Activated naive CD8-positive, alpha-beta T cell treated with anti-CD3 and anti-CD28 coated beads, Interleukin-2, amount 50 U/mL, for 16 hours (primary cell): ENCODE measurements at places on chromosomes 11 and 22.

DNA sequence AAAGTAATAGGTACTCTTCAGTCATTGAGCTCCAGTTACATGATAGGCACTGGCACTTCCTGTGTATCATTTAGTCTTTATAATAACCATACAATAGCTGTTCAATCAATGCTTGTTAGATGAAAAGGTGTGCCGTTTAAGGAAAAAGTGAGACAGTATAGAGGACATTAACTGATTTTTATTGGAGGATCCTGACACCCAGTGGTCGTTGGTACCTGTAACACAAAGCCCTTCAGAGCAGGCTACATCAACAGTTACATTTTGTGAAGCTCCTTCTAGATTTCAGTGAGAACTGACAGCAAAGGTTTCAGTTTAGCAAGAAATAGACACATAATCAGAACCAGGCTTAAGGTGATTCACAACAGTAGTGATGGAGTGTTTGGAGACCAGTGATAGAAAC, 44.2 kb downstream of the CCDC81 start:
- DNase-seq = no peak

GRCh38 chr22:46078241-46079092, 71.9 kb upstream of the PPARA start:
- DNase-seq = no peak

GRCh38 chr11:57248780-57249383, 11.8 kb upstream of the APLNR start:
- DNase-seq = no peak

DNA sequence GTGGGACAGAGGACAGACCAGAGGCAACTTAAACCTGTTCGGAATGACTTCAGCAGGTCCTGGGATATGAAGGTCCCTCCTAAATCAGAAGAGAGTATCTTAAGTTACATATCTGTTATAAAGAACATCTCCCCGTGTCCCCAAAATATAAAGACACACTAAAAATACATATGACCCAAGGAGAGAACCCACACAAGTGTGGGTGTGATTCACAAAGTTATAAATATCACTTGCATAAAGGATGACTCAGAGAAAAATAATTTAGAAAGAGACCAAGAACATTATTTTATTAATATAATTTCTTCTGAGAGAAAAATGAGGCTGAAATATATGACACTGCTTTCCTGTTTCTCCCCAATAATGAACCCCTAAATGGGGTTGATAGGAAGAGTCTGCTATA, 14.2 kb downstream of the OR5B21 start:
- DNase-seq = no peak

DNA sequence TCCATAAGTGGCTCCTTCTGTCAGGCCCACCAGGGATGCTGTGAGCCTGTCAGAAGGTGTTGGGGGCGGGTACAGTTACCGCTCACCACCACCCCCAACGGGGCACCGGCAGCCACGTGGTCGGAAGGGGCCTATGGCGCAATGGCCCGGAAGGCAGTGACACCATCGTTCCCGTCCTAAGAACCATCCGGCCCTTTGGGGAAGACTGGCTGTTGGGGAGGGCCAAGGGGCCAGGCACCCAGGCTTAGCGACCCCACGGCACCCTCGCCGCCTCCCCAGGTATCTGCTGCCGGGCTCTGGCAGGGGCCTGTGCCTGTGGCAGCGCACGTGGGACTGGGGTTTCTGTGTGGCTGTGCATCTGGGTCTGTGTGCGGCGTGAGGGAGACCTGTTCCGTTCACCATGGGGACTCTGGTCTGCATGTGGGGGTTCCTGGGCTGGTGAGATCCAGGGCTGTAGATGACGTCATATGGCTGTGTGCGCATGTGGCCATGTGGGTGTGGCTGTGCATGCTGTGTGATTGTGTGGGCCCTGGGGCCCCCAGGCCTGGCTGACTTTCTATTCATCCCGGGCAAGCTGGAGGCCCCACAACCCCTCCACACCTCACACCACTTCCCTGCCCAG, 717 bp downstream of the OSM start:
- DNase-seq = peak; percentile 77

- no peak for DNase-seq
These were observed 13.6 kb downstream of the PNPLA5 start for GRCh38 chr22:43878079-43878795.

DNA sequence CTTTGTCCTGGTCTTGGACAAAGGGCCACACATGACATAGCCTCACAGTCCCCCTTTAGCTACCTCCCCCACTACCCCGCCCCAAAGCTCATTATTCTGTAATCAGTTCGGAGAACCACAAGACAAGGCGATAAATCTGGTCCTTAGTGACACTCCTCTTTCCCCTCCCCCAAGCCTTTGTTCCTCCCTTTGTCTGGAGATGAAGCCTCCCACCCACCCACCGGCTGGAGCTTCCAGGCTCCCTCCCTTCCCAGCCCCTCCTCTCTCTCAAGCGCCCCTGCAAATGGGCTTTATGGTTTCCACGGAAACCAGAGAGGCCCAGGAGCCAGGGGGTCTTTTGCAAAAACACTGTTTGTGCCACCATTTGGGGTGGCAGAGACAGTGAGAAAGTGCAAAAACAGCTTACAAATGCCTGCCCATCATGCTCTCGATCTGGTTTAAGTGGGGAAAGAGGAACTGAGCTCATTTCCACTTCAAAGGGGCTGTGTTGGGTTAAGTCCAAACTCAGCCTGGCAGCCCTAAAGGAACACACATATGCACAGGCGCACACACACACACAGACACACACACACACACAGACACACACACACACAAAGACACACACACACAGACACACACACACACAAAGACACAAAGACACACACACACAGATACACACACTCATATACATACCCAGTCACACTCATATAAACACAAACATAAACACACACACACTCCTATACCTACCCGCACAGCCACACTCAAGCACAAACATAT, 23.5 kb downstream of the APLNR start:
- no peak for DNase-seq

- no peak for DNase-seq
These were observed 6.1 kb downstream of the PRR14L start for GRCh38 chr22:31743871-31744270.

DNA sequence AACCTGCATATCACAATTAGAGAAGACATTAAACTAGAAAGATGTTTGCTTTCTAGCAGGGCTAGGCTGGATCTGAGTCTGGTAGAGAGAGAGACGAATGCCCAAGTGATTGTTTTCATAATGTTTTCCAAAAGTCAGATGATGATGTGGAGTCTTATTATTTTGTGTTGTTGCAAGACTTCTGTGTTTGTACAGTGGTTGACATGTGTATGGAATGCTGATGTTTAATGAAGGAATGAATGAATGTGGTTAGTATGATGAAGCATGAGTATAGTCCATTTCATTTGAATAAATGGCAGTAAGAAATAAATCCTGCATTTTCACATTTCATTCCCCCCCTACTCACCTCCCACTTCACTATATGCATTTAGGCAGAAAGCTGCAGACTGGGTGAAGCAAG, 69.6 kb downstream of the PPP2R1B start:
- no peak for DNase-seq

DNA sequence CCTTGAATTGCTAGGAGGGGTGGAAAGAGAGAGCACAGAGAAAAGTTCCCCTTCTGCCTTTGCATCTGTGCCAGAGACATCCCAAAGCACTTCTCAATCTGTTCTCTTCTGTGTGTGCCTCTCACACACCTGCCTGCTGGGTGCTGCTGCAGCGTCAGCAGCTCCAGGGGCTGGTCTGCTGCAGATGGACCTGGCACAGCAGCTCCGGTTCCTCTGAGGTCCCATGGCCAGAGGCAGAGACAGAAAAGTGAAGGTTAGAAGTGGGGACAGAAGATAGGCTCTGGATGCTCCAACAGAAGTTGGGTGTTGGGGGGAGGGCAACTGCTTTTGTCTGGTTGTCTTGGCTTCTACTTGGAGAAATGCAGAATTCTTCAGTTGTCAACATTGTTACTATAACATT, 48.9 kb upstream of the KIRREL3 start:
- no peak for DNase-seq

- peak; percentile 18 for DNase-seq
These were observed 89.9 kb upstream of the APOA1 start for GRCh38 chr11:116927163-116927974.

- DNase-seq = no peak
These were observed 100.8 kb upstream of the SYT13 start for GRCh38 chr11:45386972-45387371.

GRCh38 chr22:19869497-19870152, 15.0 kb upstream of the GNB1L start:
- DNase-seq = no peak

DNA sequence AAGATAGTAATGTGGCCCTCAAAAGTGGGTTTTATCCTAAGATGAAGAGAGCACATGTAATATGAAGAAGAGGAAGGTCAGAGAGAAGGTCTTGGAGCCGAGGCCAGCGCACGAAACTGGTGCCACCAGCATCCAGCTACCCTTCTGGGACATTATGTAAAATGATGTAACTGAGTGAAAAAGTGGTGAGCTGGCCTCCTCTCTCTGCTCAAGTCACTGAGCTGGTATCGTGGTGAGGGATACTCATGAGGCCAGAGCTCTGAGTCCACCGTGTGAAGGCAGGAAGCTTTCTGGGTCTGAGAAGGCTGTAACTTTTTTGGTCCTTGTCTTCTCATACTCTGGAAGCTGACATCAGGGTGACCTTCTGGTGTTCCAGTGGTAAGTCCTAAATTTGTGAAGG, 25.1 kb downstream of the RNF185 start:
- DNase-seq = no peak

GRCh38 chr11:27120211-27120610, 79.6 kb downstream of the BBOX1 start:
- DNase-seq = no peak

- DNase-seq = no peak
These were observed 89.7 kb upstream of the CARD18 start for GRCh38 chr11:105229257-105229656.

DNA sequence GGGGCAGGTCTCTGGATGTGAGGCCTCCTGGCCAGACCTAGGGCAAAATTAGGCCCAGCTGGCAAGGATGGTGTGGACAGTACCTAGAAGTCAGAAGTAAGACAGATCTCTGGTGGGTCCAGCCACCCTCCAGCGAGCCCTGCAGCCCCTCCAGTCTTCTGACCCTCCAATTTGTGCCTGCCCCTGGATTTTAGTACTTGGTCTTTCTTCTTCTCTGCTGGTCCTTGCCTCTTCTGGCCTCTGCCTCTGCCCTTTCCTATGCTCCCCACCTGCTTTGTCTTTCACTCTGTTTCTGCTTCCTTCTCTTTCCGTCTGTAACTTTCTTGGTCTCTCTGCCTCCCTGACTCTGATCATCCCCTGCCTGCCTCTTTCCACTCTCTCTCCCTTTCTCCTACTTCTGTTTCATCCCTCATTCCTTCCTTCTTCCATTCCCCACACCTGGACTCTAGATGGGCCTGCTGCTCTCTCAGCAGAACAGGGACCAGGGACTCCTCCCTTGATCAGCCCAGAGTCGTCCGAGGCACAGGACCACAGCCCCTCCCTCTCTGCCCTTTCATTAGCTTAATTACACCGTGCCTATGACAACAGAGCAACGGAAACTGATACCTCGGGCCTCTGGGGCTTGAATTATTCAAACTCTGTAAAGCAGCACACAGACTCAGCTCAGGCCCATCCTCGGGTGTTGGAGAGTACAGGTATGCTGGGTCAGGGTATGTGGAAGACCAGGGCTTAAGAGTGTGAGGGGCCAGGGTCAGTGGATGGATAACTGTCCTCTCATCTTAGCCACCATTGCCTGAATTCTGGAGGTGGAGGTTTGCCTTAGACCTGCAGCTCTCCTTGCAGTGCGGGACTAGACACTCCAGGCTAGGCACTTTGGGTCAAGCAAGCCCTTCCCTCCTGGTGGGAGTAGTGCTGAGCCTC, at the start of gene CHRNA10:
CHRNA10 (minus strand) TSS at position 51 of the 921 bp plus-strand sequence. CDS start 72 bp downstream, outside the sequence.
- DNase-seq = no peak

DNA sequence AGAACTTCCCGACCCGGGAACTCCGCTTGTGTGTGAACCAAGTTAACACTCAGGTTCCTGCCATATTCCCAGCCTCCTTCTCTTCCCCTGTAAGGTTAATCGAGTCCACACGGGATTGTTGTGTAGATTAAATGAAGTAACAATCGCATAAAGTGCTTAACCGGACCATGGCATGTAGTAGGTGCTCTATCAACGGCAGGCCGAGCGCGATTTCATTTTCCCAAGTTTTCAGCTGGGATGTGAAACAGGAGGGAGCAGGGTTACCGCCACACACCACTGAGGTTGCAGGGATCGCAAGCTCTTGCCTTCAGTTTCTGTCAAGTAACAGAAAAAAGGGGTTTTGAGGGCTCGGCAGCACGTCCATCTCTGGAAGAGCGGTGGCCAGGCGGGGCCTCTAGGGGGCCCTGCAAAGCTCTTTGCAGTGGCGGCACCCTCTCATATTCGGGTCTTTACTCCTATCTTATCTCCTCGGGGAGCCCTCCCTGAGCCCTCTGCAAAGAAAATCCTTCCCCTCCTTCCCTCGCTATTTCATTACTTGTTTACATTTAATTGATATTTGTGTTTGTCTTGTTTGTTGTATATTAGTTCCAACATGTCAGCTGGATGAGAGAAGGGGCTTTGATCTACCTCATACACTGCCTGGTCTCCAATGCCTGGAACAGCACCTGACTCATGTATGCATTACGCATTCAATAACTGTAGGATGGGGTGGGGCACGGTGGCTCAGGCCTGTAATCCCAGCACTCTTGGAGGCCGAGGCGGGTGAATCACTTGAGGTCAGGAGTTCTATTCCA, 816 bp upstream of the PLEKHA7 start:
- no peak for DNase-seq

GRCh38 chr11:75896843-75897419, 81.9 kb downstream of the UVRAG start:
- no peak for DNase-seq

GRCh38 chr11:63802637-63803414, 10.4 kb upstream of the SPINDOC start:
- no peak for DNase-seq

- no peak for DNase-seq
These were observed 1.9 kb upstream of the ZBTB16 start for GRCh38 chr11:114057605-114058004.

GRCh38 chr11:117478926-117479325, 151.3 kb downstream of the CEP164 start:
- DNase-seq = no peak

GRCh38 chr22:39317084-39317774, 2.2 kb downstream of the RPL3 start:
- DNase-seq = no peak

DNA sequence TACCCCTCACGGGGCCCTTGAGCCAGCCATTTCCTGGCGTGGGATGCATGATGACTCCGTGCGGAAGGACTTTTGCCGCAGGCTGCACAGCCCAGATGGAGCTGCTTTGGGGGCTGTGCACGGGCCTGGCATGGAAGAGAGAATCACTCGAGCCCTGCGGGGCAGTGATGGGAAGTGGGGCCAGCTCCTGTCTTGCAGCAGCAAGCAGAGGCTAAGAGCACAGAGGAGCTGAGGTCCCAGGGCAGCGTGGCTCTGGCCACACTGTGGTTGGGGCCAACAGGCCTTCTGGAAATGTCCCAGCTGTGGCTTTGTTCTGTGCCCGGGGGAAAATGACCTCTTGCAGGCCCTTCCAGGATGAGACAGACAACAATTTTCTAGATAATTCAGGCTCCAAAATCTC, 92.7 kb upstream of the TIMP3 start:
- no peak for DNase-seq

DNA sequence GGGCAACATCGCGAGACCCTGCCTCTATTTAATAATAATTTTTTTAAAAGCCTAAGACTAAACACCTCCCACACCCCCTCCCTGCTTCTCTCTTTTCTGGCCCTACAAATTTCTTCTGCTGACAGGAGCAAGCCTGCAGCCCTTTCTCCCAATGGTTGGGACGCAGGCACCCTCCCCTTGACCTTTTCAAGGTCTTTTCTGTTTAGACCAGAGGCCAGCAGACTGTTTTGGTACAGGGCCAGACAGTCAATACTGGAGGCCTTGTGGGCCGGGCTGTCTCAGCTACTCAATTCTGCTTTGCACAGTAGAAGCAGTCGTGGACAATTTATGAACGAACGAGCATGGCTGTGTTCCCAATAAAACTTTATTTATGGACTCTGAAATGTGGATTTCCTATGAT, 92.3 kb downstream of the SCN3B start:
- DNase-seq = no peak
